Daoy (cell line): ENCODE measurements at places on chromosomes 3 and 15.

GRCh38 chr3:76561494-76562236 is 478.2 kb upstream of the ROBO2 start:
- no peak for DNase-seq

DNA sequence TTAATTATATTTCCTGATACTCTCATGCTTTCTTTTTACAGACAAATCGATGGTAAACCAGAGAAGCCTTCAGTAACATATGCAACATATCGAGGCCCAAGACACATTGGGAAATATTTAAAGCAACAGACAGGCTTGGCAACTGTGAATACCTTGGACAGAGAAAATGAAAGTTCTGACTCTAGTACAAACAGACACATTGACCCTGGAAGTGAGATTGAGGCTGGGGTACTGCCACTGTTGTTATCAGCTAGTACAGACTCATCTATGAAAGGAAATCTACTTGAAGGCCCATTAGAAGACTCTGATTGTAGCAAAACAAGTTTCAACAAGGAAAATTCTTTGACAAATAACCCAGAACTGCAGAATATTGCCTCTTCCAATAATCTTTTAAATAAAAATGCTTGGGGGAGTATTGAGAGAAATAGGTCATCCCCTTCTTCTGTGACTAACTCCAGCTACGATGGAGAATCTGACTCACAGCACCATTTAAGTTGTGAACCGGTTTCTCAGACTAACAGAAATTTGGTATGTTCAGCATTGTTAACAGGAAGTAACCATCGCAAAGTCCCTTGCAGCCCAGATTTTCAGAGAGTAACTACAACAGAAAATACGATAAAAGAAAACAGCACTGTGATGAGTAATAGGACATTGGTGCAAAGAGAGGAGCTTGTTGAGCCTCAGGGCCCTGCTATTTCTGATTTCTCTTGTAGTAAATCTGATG is 50.2 kb downstream of the CRYBG3 start:
- DNase-seq = peak; percentile 79

- DNase-seq = peak; percentile 21
Observed at GRCh38 chr3:49785565-49786356, 581 bp downstream of the IP6K1 start.

GRCh38 chr3:85313380-85313779 is 354.6 kb downstream of the CADM2 start:
- no peak for DNase-seq

DNA sequence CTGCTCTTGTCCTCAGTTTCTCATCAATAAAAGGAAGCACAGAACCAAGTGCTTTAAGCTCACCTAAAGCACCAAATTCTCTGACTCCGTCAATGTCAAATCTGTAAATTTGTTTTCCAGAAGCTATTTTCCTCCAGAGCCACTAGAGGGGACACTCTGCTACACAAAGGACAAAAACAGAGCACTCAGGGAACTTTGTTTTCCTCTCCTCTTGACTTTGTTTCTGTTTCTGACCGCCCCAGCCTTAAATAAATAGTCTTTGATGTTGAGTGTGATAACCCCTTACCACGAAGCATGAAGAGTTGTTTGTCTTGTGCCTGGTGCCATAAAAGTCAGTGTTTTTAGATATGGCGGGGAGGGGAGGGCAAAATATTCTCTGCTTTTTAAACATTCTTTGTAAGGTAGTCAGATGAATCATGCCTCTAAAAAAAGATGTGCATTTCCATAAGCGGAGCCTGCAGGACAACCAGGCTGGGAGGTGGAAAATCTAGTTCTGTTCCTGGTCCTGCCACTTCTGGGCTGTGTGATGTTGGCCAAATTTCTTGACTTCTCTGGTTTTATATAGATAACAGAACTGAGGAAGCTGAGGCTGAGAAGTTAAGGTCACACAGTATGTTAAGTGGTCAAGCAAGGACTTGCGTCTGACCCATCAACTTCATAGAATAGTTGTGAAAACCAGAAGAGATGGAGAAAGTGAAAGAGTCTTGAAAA is 7.3 kb upstream of the ZBTB38 start:
- peak; percentile 82 for DNase-seq

GRCh38 chr3:151003029-151003767 is 30.7 kb upstream of the CLRN1 start:
- peak; percentile 62 for DNase-seq

- no peak for DNase-seq
Observed at GRCh38 chr3:70646635-70647034, 334.2 kb upstream of the MDFIC2 start.

- DNase-seq = peak; percentile 61
Observed at GRCh38 chr3:64295594-64295993, 70.3 kb upstream of the PRICKLE2 start.

DNA sequence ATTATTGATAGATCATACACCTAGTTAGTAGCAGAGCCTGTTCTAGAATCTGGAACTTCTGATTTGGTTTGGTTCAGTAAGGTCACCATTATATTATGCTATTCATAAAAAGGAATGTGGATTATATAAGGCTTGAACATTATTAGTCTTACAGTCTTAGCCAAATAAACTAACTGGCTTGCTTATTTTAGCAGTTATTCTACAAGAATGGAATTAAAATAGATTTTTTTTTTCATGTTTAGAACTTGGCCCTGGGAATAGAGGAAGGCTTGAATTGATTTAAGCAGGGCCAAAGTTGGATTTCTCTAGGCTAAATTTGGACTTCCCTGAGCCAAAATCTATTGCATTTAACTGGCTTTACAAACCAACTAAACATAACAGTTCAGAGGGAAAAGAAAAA is 24.4 kb downstream of the DTWD1 start:
- DNase-seq = no peak

DNA sequence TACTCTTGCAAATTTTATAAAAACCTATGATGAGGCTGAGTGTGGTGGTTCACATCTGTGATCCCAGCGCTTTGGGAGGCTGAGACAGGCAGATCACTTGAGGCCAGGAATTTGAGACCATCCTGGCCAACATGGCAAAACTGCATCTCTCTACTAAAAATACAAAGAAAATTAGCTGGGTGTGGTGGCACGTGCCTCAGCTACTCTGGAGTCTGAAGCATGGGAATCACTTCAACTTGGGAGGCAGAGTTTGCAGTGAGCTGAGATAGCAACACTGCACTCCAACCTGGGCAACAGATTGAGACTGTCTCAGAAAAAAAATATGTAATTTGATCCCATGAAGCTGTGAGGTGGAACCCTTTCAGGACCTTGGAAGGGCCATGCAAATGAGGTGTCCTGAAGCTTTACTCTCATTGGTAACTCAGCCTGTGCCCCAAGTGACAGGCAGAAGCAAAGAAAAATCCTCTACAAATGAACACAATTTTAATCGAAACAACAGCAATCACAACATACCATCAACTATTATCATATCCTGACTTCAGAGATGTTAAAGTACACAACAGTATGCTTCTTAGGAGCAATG is 84.6 kb upstream of the CDV3 start:
- peak; percentile 34 for DNase-seq

- no peak for DNase-seq
Observed at GRCh38 chr3:126291537-126291936, 65.7 kb downstream of the KLF15 start.

- DNase-seq = no peak
Observed at GRCh38 chr3:194001-194400, 2.6 kb upstream of the CHL1 start.

DNA sequence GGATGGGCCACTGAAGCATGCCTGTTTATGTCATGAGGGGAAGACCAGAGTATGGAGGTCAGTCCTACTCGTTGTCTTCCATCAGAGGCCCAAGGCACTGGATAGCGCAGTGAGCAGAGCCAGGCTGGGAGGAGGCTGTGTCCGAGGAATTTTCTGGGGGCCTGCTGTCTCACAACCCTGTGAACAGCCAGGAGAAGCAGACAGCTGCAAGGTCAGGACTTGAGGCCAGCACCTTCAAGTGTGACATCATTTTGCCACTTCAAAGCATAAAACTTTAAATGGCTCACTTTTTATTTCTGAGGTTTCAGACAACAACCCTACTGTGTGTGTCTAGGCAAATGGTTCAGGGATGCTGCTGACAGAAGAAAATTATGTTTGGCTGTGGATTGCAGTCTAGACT is 47.2 kb downstream of the TMED3 start:
- DNase-seq = no peak

- no peak for DNase-seq
Observed at GRCh38 chr3:32360493-32360827, 31.2 kb upstream of the CMTM7 start.

- no peak for DNase-seq
Observed at GRCh38 chr3:128906031-128906803, 26.8 kb downstream of the ACAD9 start.

- no peak for DNase-seq
Observed at GRCh38 chr15:58538225-58538727, 106.5 kb downstream of the LIPC start.

DNA sequence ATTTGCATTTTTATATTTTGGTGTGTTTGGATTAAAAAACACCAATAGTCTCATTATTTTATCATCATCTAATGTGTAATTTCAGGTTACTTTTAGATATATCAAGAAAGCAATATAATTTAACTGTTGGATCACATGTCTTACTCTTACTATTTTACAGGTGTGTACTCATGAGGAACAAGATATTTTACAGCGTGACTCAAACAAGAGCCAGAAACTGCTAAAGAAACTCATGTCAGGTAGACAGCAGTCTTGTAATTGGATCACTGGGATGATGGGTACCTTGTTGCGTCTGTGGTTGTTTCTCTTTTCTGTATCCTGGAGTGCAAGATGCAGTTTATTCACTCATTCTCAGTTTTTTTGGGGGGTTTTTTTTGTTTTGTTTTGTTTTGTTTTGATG is 12.9 kb downstream of the TRIP4 start:
- DNase-seq = no peak

- DNase-seq = no peak
Observed at GRCh38 chr15:35907511-35907910, 361.5 kb upstream of the DPH6 start.

DNA sequence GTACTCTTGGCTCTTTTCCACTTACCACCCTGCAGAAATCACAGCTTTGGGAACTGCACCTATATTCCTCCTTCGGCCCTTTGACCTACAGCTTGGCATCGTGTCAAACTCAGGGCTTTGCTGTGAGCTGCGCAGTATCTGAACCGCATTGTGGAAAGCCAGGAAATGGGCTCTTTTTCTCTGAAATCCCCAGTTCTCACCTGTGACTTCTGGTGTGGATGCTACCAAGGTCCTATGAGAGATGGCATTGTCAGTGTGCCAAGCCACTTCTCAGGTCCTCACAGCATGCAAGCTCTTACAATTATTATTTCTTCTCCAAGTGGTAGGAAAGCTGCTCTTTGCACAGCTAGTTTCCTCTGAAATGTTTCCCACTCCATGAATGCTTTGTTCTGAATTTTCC is 450.6 kb upstream of the TBL1XR1 start:
- DNase-seq = no peak

- DNase-seq = no peak
Observed at GRCh38 chr15:55873024-55873720, 120.2 kb downstream of the NEDD4 start.

- no peak for DNase-seq
Observed at GRCh38 chr3:180409170-180409569, 192.8 kb upstream of the TTC14 start.

- DNase-seq = peak; percentile 62
Observed at GRCh38 chr3:32296251-32297204, 58.0 kb downstream of the CMTM8 start.

DNA sequence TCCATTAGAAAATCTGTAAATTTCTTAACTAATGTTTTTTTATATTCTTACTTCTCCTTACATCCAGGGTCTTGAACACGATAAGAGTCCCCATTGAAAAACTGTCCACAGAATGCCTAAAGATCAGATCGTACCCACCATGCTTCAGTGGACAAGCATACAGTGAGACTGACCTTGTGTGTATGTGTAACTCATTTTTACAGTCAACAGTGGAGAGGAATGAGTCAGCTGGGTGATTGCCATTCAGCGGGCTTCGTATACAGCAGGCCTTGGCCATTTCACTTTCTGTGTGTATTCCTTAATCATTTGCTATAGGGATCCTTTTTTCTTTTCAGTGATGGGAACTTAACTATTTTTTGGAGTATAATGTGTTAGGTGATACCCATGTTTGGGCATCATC is 10.6 kb downstream of the PARP14 start:
- peak; percentile 65 for DNase-seq

DNA sequence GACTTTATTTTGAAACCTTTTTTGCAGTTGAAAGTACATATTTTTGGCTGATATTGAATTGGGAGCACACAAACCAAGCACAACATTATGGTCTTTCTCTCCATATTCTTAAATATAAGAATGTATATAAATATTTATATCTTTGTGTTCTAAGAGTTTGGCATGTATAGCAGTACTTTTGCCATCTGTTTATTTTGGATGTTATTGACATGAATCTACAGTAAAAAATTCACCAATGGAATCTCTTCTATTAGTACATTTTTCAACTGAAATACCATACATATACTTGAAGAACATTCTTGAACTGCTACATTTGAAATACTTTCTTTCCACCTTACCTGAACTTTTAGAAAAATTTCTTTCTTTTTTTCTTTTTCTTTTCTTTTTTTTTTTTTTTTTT is 109.2 kb upstream of the STRIT1 start:
- no peak for DNase-seq

- DNase-seq = no peak
Observed at GRCh38 chr15:40918799-40919392, 10.2 kb upstream of the DLL4 start.

DNA sequence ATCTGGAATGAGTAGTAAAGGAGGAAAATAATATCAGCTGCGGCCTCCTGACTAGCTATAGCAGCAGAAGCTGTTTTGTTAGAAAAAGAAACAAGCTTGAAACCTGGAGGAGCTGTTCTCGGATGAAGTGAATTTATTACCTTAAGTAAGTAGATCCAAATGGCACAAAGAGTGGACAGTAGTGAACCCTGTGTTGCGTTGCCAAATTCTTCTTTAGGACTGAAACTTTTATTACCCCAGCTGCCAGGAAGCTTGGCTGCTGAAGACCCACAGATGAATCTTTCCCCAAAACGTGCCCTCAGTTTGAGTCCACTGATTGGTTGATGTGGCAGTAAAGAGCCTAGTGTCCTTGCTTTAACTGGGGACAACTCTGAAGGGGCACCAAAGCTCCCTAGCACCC is 366.8 kb upstream of the GBE1 start:
- DNase-seq = no peak

- DNase-seq = no peak
Observed at GRCh38 chr3:12586403-12586802, 29.5 kb downstream of the MKRN2 start.
